Ovary (tissue), 10 donors: ENCODE measurements at places on chromosomes 7 and 10. TPM values are rescaled to one million over a fixed set of nuclear protein-coding genes. Genes with fewer than 3 reads are reported as not detected.

DNA sequence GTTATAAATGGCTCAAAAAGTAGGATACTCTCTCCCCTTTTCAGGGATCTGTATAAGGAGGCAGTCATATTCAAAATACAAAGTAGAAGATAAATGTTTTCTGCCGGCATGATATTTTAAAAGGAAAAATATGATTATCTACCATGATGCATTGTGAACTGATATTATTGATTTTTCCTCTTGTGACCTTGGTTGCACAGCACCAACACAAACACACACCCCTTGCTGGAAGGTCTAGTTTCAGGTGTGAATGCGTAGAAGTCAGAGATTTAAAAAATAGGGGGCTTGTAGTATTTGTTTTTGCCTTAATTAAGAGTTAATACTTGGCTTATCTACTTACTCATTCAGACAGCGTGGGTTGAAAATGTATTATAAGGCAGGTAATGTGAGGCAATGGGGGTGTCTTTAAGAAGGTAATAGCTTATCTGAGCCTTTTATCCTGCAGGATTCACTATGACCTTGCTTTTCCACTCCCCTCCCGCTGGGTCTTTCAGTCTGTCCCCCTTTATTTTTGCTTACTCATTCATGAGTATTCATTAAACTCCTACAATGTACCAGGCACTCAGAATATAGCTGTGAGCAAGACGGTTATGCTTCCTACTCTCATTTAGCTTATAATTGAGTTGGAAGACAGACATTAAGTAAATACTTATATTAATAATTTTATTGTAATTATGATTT, 390.6 kb downstream of the SDK1 start:
- no peak for DNase-seq

Gene ANXA8L1
- polyA plus RNA-seq, result 1.7 TPM

- DNase-seq, result no peak
These were observed 30.3 kb downstream of the HECW1 start for GRCh38 chr7:43142703-43143102.

Gene AKR1B15
- polyA plus RNA-seq, result not detected

DNA sequence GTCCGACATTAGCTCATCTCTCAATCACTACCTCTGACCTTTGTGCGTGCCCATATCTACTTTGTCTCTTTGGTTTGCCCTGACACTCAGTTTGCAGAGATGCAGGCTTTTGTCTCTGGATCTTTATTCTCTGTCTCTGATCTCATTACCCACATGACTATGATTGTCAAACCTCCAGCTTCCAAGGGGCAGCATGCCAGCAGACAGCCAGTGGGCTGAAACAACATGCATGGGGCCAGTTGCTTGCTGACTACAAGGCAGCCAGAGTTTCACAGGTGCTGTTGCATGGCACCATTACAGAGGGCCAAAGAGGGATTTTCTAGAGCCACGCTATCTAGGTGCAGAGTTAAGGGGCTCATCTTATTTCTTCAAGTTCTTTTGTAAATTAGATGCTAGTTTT, 146.2 kb downstream of the SPAG6 start:
- no peak for DNase-seq

Gene LIPF
- polyA plus RNA-seq, result 0.75 TPM

GRCh38 chr10:95517536-95518454, 43.4 kb downstream of the SORBS1 start:
- DNase-seq, result no peak
